ENCODE measurements at places on chromosomes 3 and 15.

GRCh38 chr15:39801641-39802309 is 19.1 kb upstream of the FSIP1 start:
- no peak for DNase-seq

GRCh38 chr15:37933666-37934065 is 774 bp upstream of the TMCO5A start:
- DNase-seq = no peak

- no peak for DNase-seq
Measured at GRCh38 chr15:46177219-46177618, 542.4 kb downstream of the SQOR start.

- peak; percentile 82 for DNase-seq
Measured at GRCh38 chr15:74988007-74988800, 7.2 kb upstream of the SCAMP5 start.
